ENCODE measurements at places on chromosomes 1 and 21. TPM values are rescaled to one million over a fixed set of nuclear protein-coding genes. Genes with fewer than 3 reads are reported as not detected.

DCDC2B gene
- not detected for total RNA-seq

IARS2 gene
- 110 TPM for total RNA-seq

PDC gene
- total RNA-seq: not detected

AKR7A3 gene
- 0.09 TPM for total RNA-seq

NOS1AP gene
- under 0.01 TPM for total RNA-seq

KIF26B gene
- total RNA-seq: 2.3 TPM

LRRC7 gene
- total RNA-seq: 0.09 TPM

UBL4B gene
- total RNA-seq: not detected

MROH7 gene
- total RNA-seq: under 0.01 TPM

TGFBR3 gene
- 16.7 TPM for total RNA-seq

C1orf141 gene
- not detected for total RNA-seq

HRNR gene
- not detected for total RNA-seq

ZNF684 gene
- total RNA-seq: 3.3 TPM

WNT9A gene
- total RNA-seq: 0.26 TPM

MANEAL gene
- total RNA-seq: 0.54 TPM

OR2L5 gene
- not detected for total RNA-seq

C1orf122 gene
- total RNA-seq: 15.6 TPM

BLACAT1 gene
- not detected for total RNA-seq

SLC25A34 gene
- 0.34 TPM for total RNA-seq
